ENCODE measurements at places on chromosomes 12 and 14. TPM values are rescaled to one million over a fixed set of nuclear protein-coding genes. Genes with fewer than 3 reads are reported as not detected.

Gene ADAM21
- total RNA-seq = not detected

Gene EGLN3
- 13.2 TPM for total RNA-seq

Gene XPOT
- 61.9 TPM for total RNA-seq

Gene DCTN2
- total RNA-seq = 119 TPM

Gene IPO4
- total RNA-seq = 67.1 TPM

Gene DRAM1
- 20.6 TPM for total RNA-seq

Gene TRHDE
- 3.2 TPM for total RNA-seq

Gene PDE3A
- 27.1 TPM for total RNA-seq

Gene DDX54
- 66.1 TPM for total RNA-seq

Gene IFI27
- 15.5 TPM for total RNA-seq

Gene TAMALIN
- 16.5 TPM for total RNA-seq

Gene GPR65
- not detected for total RNA-seq

Gene KCNK13
- 3.2 TPM for total RNA-seq

Gene MYG1
- total RNA-seq = 44.3 TPM

Gene PRB2
- not detected for total RNA-seq

Gene NANOG
- not detected for total RNA-seq

Gene ENDOU
- total RNA-seq = 3.7 TPM

Gene TPCN1
- total RNA-seq = 103 TPM

Gene ERH
- total RNA-seq = 238 TPM

Gene SYCP3
- total RNA-seq = not detected

Gene EIF2S3B
- 0.80 TPM for total RNA-seq

Gene TMEM63C
- 4.6 TPM for total RNA-seq

Gene KRT85
- not detected for total RNA-seq

Gene C12orf54
- total RNA-seq = not detected

Gene CCNB1IP1
- total RNA-seq = 95.9 TPM

Gene ARHGEF40
- total RNA-seq = 10.9 TPM

Gene SRRM4
- total RNA-seq = 1.4 TPM

Gene CFAP54
- total RNA-seq = 0.93 TPM

Gene ZBTB1
- 43.2 TPM for total RNA-seq

Gene SLC10A1
- not detected for total RNA-seq

Gene GLI1
- 22.7 TPM for total RNA-seq

Gene BATF
- total RNA-seq = 2.6 TPM

Gene CCDC92
- 22.9 TPM for total RNA-seq

Gene SERPINA12
- not detected for total RNA-seq

Gene POTEM
- not detected for total RNA-seq

Gene GPR162
- total RNA-seq = 17.8 TPM

Gene SIX1
- total RNA-seq = 1.00 TPM

Gene GPHB5
- total RNA-seq = not detected

Gene PTPRQ
- total RNA-seq = 1.3 TPM

Gene GYS2
- total RNA-seq = not detected

Gene FLRT2
- total RNA-seq = 127 TPM

Gene FAM186B
- 0.14 TPM for total RNA-seq

Gene MIPOL1
- total RNA-seq = 14.5 TPM

Gene VASH1
- 28.8 TPM for total RNA-seq

Gene PLEKHD1
- total RNA-seq = 0.48 TPM

Gene P2RX2
- total RNA-seq = 2.8 TPM

Gene LRRK2
- total RNA-seq = 1.4 TPM

Gene KRT79
- total RNA-seq = not detected

Gene ACOT4
- total RNA-seq = 1.9 TPM

Gene TAS2R8
- total RNA-seq = not detected
